MV-4-11 (cell line): ENCODE measurements at places on chromosomes 3 and 15.

- DNase-seq: no peak
Observed at GRCh38 chr15:68592054-68592453, 13.3 kb downstream of the CORO2B start.

- no peak for DNase-seq
Observed at GRCh38 chr3:165192610-165193192, 3.5 kb downstream of the SLITRK3 start.

DNA sequence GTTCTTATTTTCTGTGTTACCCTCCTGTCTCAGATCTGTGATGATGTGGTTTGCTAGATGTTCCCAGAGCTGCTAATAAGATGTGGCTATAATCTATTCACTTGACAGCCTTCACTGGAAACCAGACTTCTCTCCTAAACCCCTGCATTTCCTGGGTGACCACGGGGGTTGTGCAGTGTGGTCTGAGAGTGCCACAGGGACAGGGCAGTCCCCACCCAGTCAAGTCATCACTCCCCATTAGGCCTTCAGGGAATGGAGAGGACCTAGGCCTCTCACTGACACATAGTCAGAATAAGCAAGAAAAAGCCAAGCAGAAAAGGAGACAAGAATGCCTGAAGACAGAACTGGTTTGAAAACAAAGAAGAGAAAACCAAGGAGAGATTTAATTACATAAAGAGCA, 58.3 kb downstream of the GJD2 start:
- no peak for DNase-seq

- DNase-seq: peak; percentile 88
Observed at GRCh38 chr3:87997966-87998365, 60.8 kb downstream of the CGGBP1 start.

DNA sequence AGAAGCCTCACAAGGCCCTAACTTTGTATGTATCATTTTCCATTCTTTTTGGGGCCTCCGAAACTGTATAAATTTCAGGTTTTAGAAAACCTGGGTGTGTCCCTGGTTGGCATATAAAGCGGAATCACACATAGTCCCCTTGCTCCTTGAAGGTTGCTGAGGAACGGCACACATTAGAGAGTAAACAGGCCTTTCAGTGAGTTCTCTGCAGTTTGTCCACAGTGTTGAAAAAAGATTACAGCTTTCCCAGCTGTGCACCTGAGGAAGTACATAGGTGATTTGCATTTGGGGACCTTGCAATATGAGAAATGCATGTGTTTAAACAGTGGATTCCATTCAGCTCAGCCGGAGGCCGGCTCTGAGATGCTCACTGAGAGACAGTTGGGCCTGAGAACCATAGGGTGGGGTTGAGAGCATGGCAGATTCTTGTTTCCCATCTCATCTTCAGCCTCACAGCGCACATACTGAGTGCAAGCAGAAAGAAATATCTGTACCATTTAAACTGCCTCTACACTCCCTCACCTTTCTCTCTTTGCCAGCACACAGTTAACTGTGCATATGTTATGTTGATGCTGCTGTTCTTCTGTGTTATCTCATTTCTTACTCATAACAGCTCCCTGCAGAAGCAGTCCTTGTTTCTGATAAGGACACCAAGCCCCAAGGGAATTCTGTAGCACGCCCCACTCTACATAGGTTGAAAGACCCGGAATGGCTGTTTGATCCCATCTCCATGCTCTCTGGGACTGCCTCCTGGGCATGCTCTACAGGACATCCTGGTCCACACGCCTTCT, 60.4 kb downstream of the BOC start:
- DNase-seq: no peak

DNA sequence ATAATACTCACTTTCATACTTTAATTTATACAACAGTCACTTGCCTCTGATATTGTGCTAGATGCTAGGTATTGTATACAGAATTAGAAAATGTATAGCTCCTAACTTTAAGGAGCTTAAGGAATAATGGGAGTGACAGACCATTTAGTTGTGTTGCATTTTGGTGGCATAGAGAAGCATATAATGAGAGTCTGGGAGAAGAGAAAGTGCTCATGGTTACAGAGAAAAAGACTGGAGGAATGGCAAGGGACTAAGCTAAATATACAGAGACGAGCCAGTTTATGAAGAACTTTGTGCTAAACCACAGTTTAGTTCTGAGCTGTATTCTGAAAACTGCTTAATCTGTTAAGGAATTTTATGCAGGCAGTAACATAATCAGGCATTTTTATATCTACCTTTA, 6.4 kb downstream of the RNF13 start:
- no peak for DNase-seq

- peak; percentile 53 for DNase-seq
Observed at GRCh38 chr15:31367730-31368344, 41.2 kb downstream of the KLF13 start.

GRCh38 chr3:63869940-63870614, 6.4 kb downstream of the ATXN7 start:
- DNase-seq: no peak

- DNase-seq: no peak
Observed at GRCh38 chr3:165855581-165855980, 18.4 kb upstream of the BCHE start.

DNA sequence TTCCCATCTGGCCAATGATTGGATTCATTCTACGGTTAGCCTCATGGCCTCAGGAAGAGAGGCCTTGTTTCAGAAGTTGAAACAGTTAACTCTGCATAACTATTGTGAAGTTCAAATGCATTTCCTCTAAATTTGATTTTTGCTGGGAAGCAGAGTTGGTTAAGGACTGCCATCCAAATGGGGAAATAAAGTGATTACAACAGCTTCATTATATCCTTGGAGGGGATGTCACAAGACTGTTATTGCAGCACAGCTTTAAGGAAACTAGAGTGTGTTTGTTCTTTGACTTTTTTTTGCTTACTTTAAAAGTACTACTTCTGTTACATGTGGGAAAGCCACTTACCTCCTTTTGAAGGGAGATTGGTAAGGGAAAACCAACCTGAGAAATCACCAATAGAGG, 164.8 kb downstream of the AKAP13 start:
- DNase-seq: peak; percentile 91

GRCh38 chr15:68821190-68821840, 620 bp upstream of the ANP32A start:
- DNase-seq: no peak

GRCh38 chr15:99410477-99410876, 155.3 kb upstream of the MEF2A start:
- DNase-seq: no peak

- no peak for DNase-seq
Observed at GRCh38 chr15:39582286-39582976, 1.6 kb downstream of the THBS1 start.

DNA sequence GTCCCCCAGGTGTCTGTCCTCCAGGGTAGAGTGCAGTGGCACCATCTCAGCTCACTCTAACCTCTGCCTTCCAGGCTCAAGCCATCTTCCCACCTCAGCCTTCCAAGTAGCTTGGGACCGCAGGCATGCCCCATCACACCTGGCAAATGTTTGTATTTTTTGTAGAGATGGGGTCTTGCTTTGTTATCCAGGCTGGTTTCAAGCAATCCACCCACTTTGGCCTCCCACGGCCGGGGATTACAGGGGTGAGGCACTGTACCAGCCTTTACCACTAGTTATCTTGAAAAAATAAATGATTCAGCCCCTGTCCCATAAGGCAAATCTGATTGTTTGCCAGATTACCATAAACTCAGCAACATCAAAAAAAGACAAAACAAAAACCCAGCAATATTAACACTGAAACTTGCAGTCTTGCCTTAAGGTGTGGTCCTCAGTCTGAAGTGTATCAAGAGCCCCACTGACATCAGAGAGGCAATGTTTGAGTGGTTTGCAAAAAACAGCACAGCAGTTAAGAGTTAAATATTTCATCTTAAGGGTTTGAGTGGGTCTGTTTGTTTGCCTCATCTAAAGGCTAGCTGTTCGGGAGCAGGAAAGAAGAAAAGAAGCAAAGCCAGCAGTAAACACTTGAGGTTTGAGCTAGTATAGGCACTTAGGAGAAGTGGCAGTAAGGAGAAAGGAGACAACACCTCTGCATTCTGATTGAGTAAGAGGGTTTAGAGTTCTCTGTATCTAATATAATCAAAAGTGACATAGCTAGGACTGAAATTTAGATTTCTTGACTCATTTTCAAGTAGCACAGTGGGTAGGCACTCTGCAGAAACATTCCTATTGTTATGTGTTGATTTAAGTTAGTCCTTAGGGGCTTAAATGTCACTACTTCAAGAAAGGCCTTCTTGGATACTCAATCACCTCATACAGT, 26.3 kb upstream of the EDEM1 start:
- DNase-seq: no peak

DNA sequence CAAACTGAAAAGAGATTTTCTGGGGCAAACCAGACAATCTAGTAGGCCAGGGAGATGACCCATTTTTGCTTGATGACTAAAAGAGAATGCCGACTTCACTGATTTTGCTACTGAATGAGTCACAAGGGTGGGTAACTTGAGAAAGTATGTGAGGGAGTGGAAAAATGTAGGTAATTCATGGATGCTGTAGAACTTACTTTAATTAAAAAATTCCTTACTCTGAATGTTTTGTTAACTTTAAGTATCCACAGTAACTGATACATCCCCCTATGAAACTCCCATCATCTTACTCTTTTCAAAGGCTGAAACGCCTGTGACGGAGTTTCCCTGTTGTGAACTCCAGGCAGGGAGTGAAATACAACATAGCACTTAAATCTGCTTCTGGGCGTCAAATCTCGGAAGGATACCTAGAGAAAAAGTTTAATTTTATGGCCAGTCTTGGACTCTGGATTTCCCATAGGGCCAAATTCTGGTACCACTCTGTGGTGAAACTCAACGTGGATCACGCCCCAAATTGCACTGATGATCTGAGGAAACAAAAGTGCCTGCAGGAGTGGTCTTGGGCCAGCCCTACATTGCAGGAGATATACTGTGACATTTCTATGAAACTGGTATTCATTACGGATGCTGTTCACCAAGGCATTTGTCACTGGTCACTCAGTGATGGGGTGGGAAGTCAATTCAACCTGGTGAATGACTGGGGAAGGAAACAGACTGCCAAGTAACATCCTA, 24.0 kb downstream of the GOLIM4 start:
- no peak for DNase-seq

DNA sequence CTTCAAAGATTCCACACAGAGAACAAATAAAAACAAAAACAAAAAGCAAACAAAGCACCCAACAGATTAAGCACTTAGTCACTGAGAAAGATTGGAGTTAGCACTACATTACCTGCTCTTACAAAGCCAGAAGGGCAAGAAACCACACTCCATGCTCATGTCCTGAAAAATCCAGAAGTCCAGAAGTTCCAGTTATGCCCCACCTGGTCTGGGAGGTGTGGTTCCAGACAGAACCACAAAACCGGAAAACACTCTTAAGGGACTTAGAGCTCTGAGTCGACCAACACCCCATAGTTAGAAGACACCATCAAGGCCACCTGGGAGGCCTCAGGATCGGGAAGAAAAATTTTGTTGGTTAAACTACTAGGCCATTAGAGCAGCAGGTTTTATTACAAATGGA, 88.9 kb downstream of the TNIK start:
- no peak for DNase-seq

DNA sequence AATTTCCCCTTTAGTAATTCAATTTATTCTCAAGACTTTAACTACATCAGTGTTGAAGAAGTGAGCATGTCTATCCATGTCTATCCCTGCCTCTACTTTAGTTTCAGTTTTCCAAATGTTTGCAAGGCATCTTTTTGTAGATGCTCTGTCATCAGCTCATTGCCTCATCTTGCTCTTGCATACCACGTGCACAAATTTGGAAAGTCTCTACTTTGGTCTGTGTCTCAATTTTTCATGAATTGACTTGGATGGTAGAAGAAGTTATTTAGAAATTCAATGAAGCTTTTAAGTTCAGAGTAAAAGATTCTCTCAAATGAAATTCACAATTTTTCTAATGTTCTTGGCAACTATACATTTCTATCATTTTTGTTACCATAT, 55.3 kb downstream of the CLDN1 start:
- DNase-seq: no peak

DNA sequence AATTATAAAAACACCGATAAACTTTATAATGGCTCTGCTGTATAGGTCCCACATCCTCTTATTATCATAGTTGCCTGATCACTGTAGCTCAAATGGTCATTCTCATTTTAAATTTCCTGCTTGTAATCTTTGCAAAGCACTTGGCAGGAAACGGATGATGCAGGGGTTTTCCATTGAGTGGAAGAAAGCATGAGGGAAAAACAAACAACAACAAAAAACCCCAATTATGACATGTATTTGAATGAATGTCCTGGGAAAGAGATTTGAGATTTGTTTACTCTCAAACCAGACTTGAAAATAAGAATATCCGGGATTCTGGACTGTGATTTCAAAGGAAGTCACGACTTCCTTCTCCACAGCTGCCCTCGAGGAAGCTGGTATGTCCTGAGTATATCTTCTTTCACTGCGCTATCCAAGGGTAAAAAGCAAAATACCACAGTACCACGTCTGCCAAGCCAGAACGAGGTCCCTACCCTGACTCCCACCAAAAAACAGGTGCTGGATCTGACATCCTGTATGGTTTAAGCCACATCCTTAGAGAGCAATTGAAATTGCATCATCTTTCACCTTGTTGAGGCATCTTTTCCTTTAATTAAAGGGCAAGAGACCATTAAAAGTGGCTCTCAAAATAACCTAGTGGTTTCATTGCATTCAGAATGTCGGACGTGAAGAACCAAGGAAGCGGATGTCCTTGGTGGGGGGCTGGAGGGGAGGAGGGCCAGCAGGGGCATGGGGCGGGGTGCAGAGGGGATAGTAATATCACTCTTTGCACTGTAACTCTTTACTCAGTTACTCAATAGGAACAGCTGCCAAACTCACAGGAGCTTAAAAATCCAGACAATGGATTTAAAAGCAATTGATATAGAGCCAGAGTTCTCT, 13.5 kb upstream of the TIPIN start:
- peak; percentile 62 for DNase-seq

DNA sequence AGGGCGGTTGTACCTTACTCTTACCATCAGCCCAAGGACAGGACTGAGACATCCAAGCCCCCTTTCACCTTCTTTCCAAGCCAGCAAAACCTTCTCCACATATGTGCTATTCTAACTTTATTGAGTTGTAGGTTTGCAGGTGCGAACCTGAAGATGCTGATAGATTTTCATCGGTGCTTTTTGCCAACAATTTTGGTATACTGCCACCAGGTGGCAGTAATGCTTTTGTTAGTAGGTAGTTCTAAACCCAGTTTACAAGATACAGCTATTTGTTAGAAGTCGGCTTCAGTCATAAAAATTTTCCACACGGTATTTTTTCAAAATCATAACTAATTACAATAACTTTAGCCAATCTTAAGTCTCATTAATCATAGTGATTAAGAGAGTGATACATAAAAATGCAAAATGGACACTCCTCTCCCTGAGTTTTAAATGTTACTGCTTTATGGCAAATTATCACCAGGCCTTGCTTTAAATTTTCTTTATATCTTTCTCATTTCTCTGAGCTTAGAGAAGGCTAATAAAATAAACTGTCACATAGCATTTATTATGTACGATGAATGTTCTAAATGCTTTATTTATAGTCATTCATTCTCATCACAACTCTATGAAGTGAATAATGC, 636 bp downstream of the TBC1D21 start:
- peak; percentile 32 for DNase-seq
